ENCODE measurements at places on chromosomes 5 and 9.

DNA sequence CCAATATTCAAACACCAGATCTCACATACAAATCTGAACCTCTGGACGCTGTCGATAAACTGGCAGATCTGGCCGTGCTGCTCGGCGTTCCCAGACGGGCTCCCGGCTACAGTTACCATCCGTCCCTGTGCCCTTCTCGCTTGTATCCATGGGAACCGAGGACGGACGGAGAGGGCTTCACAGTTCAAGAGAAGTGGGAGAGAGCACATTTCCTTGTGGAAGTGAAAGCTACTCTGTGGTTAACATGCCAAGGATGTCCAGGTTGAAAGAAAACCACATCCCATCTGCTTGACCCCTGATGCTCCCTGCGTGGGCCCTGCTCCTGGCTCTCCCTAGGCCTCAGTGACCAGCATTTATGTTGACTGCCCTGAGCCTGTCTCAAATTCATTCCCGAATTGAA, 6.3 kb upstream of the DBN1 start:
- no peak for DNase-seq

DNA sequence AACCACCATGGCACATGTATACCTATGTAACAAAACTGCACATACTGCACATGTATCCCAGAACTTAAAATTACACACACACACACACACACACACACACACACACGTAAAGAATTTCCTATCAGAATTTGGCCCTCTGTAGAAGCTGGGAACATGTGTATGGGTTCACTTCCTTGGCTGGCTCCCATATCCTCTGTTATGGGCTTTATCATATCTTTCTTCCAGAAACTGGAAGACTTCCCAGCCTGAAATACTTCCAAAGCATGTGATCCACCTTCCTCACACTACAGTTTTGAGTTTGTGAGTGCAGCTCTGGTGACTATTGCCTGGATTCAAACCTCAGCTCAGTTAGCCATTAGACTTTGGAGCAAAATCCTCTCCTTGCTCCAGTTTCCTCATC, 78.6 kb upstream of the GDNF start:
- no peak for DNase-seq

GRCh38 chr5:17401470-17402288, 96.4 kb upstream of the TAF11L2 start:
- DNase-seq = no peak

DNA sequence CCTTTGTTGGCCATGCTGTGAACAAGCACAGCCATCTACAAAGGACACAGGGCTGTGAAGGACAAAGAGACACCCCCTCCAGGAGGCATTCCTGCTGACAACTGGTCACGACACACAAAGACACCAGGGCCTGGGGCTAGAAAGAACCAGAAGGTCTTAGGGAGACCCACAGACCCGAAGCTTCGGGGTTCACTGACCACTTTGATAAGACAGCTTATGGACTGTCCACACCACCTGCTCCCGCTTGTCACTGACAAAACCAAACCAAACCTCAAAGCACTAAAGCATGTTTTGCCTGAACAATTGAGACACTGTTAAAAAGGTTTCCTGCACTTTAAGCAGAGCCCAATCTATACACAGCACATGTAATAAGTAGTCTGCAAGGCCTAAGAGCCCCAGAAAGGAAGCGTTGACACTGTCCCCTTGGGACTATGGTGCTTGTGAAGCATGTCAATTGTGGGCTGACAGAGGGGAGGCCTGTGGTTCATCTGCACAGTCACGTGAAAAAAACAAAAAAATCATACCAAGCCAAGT, 185.0 kb downstream of the GAPVD1 start:
- DNase-seq = no peak

DNA sequence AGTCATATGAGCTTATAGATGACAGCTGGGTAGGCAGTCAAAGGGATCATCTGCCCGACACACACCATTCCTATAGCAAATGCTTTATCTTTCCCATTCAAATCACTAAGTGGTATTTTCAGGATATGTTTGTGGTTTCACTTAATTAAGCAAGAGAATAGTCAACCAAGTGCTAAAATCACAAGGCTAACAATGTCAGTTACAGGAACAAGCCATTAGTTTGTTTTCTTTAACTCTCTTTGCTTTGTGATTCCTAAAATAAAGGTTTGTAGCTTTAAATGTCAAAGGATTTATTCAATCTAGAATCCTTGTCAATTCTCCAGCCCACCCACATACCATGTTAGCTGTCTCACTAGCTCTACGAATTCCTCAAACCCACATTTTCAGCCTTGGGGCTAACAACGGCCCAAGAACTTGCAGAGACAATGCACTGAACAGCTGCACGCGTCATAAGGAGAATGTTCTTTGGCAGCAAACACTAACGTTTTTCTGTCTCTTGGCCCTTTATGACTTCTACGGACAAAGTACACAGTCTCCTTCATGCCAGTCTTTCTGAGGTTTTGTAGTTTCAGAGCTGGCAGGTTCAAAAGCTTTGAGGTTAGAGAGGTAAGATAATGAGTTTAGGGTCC, 56.6 kb downstream of the ELAVL2 start:
- no peak for DNase-seq

- no peak for DNase-seq
Observed at GRCh38 chr9:90900130-90900529, 98.5 kb downstream of the SYK start.

GRCh38 chr9:35705836-35706430, 16.2 kb upstream of the TPM2 start:
- DNase-seq = no peak

- DNase-seq = no peak
Observed at GRCh38 chr5:68230285-68230684, 14.7 kb downstream of the PIK3R1 start.

GRCh38 chr9:4686112-4686511, 6.7 kb downstream of the CDC37L1 start:
- DNase-seq = no peak

DNA sequence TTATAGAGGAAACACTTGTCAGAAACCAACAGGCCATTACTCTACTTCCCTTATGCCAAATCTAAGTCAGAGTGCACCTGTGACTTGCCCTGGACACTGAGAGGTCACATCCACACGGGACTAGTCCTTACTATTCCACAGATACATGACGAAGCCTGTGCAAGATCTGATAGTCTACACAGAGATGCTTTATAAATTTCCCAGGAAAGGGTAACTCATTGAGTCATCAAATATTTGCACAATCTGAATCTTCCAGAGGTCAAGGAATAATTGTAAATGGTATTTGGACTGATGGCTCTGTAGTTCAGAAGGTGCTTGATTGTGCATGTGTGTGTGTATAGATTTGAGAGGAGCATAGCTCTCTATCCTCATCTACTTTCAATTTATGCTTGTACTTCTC, 55.2 kb upstream of the JAK2 start:
- DNase-seq = no peak

- no peak for DNase-seq
Observed at GRCh38 chr5:63043792-63044191, 465.2 kb downstream of the LRRC70 start.

DNA sequence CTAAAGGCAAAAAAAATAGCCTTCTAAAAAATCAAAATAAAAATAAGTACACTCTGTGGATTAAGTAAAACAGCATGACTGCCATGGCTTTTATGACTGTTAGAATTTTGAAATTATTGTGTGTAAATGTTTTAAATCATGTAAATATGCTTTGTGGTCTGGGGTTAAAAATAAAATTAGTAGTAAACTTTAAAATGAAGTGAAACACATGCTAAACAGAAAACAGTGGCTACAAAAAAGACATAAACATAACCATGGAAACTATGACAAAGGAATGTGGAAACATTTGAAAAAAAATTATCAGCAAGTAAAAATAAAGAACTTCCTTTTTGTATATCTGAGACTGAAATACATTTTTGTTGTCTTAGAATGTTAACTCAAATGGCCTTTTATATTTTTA, 134.5 kb upstream of the SPEF2 start:
- DNase-seq = no peak

- DNase-seq = no peak
Observed at GRCh38 chr5:50922942-50923767, 256.7 kb downstream of the PARP8 start.

DNA sequence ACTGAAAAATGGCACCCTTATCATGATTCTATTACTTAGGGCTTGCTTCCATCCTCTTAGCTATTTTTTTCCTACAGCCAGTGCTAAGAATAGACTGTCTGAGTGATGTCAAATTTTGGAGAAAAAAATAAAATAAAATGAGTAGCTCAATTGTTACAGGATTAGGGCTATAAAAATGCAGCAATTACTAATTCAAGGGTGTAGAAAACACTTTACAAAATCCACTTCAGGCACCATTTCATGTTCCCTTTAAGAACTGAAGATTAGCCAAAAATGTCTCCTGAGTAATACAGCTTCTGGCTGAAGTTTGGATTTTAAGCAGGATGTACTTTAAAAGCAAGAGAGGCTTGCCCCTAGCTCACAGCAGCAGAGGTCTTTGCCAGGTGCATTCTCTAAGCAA, 240.5 kb upstream of the IRX1 start:
- DNase-seq = no peak

- peak; percentile 77 for DNase-seq
Observed at GRCh38 chr5:119323601-119324000, 32.2 kb upstream of the TNFAIP8 start.

GRCh38 chr5:167406513-167406912, 884.9 kb upstream of the WWC1 start:
- DNase-seq = no peak

DNA sequence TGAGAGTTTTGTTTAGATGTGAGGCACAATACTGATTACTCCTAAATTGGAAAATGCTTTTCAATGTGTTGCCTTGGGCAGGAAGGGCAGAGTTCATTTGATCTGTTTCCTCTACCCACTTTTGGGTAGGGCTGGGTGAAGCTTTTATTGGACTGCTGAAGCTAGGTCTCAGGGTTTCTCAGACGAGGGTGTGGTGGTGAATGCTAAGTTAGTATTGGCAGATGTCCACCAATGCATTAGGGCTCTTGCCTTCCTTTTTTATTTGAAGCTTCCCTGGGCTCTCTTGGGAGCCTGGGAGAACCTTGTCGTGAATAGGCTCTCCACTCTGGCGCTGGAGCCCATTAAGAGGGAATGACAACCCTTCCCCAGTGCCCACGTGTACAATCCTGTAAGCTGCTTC, 23.1 kb downstream of the SPTAN1 start:
- no peak for DNase-seq

- DNase-seq = peak; percentile 44
Observed at GRCh38 chr5:44952376-44952775, 143.6 kb downstream of the MRPS30 start.

- no peak for DNase-seq
Observed at GRCh38 chr5:178421699-178422399, 168.3 kb downstream of the COL23A1 start.

GRCh38 chr5:108681079-108681921, 66.4 kb upstream of the FER start:
- no peak for DNase-seq

- DNase-seq = no peak
Observed at GRCh38 chr9:22512495-22512894, 65.9 kb downstream of the DMRTA1 start.

DNA sequence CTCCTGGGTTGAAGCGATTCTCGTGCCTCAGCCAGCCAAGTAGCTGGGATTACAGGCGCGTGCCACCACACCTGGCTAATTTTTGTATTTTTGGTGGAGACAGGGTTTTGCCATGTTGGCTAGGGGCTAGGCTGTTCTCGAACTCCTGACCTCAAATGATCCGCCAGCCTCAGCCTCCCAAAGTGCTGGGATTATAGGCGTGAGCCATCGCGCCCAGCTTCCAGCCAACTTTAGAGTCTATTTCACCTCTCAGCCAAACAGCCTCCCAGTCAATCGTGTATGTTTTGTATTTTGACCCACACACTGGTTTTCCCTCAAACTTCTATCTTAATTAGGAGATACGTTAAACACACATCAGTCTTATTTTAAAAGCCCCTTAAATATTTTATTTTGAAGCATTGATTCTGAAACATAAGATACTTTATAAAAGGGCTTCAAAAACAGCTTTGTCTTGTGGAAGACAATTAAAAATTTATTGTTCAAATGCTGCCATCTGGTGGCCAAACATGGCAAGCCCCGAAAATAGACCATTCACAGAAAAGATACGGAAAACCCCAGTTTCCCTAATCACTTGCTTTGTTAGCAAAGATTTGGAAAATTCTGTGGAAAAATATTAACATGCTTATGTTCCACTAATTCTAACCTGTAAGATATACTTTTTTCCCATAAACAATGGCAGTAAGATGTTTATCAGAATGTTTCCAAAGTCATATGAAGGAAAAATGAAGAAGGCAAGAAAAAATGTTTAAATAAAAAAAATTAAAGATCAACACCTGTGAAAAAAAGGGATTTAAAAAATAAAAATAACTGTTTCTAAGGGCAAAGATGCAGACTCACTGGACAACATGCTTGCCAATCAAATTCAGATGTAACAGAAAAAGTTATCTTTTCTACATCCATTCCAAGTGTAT, 33.1 kb downstream of the APTX start:
- DNase-seq = no peak

- DNase-seq = no peak
Observed at GRCh38 chr5:132176987-132177386, 50.7 kb downstream of the P4HA2 start.

- no peak for DNase-seq
Observed at GRCh38 chr9:113771199-113771598, 104.9 kb upstream of the ZNF618 start.

GRCh38 chr5:141871870-141872269, 6.3 kb downstream of the PCDH1 start:
- DNase-seq = no peak

- no peak for DNase-seq
Observed at GRCh38 chr9:73133921-73134407, 17.7 kb upstream of the ANXA1 start.

DNA sequence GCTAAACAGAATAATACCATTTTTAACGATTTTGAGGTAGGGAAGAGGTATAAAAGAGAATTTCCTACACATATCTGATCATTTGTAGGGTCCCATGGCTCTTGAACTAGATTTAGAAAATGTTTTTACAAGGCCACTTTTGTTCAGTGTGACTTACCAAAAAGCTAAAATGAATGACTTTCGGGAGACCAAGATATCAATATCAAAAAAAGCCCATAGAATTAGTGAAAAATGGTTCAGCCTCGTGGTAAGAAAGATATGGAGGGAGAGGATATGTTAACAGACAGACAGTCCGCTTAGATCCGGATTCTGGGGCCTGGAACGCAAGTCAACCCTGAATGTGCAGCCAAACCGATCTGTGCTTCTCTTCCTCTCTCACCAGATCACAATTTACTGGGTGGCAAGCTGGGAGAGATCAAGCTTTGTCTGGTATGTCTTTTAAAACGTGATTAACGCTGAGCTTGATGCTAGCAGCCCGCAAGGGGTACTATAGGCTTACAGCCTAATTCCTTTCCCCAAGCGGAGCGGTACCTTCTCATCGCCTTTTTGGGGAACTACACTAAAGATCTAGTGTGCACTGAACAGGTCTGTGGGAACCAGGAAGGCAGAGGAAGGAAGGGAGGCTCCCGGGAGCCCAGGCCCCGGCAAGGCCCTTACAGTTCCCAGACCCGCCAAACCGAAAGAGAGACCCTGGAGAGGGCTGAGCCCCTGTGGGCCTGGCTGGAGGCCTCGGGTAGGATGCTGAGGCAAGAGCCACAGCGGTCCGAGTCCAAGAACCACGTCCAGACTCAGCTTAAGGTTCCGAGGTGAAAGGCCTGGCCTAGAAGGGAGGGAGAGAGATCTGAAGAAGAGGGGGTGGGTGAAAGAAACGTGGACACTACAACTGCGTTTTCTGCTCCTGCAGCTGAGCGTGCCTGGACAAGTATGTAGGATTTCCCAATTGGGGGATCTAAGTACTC, 2.9 kb downstream of the NR2F1-AS1 start:
- no peak for DNase-seq

- no peak for DNase-seq
Observed at GRCh38 chr5:10695759-10696543, 65.1 kb downstream of the DAP start.

GRCh38 chr5:57891443-57891842, 408.8 kb upstream of the ACTBL2 start:
- no peak for DNase-seq
